NCI-H2107 (cell line): ENCODE measurements at places on chromosomes 3 and 15.

DNA sequence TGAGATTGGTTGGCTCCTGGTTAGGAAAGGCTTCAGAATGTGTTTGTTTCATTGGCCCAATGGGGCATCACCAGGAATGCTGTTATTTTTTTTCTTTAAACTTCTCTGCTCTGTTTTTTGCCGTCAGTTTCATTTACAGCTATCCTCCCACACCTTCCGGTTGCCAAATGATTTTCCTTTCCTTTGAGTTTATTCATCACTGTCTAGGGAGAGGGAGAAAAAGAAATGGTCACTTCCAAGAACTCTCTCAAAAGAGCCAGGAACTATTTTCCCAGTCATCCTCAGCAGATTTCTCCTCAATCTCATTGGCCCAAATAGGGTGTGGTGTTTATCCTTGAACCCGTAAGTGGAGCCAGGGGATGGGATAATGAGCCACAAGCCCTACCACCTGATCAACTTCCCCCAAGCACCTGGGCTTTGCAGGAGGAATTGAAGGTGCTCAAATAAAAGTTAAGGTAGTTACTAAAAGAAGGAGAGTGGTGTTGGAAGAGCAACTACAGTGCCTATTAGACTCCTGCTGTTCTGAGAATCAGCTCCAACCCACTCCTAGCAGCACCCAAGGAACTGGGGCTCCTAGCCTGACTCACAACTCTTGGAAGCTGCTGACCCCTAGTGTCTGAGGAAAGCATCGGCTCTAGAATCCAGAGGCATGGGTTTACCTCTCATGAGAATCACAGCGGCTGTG is 183.8 kb upstream of the IL12A start:
- DNase-seq: peak; percentile 90

DNA sequence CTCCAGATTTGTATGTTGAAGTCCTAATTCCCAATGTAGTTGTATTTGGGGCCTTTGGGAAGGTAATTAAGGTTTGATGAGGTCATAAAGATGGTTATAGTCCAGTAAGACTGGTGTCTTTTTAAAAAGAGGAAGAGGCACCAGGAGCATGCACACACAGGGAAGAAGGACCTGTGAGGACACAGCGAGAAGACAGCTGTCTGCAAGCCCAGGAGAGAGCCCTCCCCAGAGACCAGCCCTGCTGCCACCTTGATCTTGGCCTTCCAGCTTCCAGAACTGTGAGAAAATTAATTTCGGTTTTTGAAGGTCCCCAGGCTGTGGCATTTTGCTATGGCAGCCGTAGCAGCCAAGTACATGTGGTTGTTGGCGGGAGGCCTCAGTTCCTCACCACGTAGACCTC is 32.8 kb upstream of the TSEN2 start:
- no peak for DNase-seq

- no peak for DNase-seq
These were observed 31.6 kb upstream of the STAG1 start for GRCh38 chr3:136783708-136784191.

- DNase-seq: no peak
These were observed 400.7 kb downstream of the ROBO1 start for GRCh38 chr3:79367066-79367465.

- DNase-seq: no peak
These were observed 1.4 kb downstream of the ZNF609 start for GRCh38 chr15:64461721-64462162.

GRCh38 chr3:43378066-43378935 is 92.0 kb downstream of the SNRK start:
- DNase-seq: no peak

- no peak for DNase-seq
These were observed 127.8 kb upstream of the P2RY1 start for GRCh38 chr3:152706991-152707713.

DNA sequence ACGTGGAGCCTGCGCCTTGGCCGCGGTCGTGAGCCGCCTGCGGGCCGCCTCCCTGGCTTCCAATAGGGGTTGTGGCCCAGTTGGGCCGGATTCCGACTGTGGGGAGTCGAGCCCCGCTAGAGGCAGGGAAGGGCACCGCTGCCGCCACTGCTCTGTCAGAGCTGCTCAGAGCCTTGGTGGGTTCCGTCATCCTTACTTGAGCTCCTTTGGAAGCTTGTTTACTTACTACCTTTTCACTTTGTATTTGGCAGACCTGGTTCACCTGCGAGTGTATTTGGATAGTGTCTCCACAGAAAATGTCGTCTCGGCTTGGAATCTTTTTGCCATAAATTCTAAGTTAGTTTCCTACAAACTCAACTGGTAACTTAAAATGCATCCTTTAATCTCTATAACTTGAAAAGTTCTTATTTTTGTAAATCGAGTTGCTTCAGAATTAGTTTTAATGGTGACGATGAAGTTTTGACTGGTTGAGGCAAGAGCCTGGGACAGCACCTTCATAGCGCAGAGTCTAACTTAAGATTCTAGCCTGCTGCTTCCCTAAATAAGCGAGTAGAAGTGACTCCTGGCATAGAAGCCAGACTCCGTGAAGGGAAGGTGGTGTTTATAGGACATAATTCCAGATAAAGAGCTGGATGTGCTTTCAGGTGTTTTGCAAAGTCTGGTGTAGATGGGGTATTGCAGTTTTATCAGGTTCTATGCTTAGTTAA is 800 bp downstream of the DAG1 start:
- DNase-seq: no peak

DNA sequence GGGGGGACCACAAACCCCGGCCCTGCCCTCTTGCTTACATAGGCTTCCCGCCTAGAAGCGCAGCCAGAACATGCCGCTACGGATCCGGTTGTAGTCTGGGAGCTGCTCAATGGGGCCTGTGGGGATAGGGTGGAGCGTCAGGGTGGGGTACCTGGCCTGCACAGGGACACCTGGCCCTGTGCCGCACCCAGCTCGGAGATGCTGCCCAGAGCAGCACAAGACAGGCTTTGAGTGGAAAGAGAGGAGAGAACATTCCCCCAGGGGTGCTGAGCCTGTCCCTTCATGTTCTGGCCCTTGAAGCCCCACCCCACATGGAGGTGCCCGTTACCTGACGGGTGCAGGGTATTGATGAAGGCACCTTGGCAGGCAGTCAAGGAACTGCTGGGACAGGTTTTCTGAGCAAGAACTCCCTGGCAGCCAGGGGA is 4.0 kb upstream of the COL7A1 start:
- no peak for DNase-seq

DNA sequence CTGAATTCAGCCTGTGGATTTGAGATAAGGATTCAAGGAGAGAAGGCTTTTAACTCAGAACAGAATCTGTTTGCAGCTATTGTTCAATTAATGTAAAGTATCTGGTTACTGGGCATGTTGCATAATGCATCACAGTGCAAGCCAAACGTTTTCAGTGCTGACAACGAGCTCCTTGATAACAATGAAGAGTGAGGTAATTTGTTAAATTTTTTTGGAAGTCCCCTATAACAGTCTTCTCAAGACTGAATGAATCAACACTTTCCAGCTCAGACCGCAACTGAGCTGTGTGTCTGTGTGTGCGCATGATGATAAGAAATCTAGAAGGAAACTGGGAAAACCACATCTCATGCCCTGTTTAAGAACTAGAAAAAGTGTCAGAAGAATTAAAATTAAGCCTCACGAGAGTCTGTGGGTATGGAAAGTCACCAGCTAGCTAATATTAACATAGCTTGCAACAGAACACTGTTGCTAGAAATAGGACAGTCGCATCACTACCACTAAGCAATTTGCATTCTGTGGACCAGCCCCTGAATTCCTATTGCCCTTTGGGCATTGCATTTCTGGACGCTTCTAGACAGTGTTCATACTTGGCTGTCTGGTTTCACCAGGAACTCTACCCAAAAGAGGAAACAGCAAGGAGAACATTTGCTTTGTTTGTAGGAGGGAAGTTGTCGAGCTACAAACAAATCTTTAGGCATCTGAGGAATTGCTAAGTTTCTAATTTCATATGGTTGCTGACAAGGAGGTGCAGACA is 43.7 kb upstream of the ATP2C1 start:
- DNase-seq: peak; percentile 87

GRCh38 chr3:127593178-127593577 is 2.6 kb upstream of the TPRA1 start:
- DNase-seq: no peak

DNA sequence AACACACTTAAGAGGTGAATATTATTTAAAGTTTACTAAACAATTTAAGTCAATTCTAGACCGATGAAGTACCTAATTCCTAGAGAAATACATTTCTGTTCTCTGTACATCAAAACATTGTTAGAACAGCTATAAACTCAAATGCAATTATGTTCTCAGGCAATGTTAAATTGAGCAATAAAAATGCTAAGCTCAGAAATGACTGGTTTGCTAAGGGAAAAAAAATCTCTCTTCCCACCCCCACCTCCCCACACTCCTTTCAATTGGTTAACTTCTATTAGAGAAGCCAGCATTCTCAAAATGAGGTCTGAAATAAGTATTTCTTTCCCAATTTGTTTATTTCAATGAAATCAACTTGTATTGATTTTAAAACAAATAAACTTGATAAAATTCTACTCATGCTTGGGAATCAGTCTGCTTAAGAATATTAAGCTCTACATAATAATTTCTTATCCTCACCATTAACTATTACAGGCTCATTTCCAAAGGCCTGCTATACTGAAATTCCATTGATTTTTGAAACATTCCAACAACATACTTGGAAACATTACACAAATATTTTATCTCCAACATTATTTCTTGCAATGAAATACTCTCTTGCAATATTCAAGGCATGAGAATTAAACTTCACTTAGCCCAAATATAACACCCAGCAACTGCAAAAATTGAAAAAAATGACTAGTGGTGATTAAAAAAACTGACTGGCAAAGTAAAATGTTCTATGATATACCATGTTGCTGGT is 22.6 kb downstream of the TSPAN3 start:
- DNase-seq: no peak

GRCh38 chr3:103057003-103057402 is 622.2 kb downstream of the ZPLD1 start:
- no peak for DNase-seq

- no peak for DNase-seq
These were observed 1.1 kb downstream of the OIP5 start for GRCh38 chr15:41331281-41331680.
